ENCODE measurements at places on chromosomes 7 and 10.
A peak's percentile ranks its signal among the peaks of the same experiment; 100 is the strongest.

DNA sequence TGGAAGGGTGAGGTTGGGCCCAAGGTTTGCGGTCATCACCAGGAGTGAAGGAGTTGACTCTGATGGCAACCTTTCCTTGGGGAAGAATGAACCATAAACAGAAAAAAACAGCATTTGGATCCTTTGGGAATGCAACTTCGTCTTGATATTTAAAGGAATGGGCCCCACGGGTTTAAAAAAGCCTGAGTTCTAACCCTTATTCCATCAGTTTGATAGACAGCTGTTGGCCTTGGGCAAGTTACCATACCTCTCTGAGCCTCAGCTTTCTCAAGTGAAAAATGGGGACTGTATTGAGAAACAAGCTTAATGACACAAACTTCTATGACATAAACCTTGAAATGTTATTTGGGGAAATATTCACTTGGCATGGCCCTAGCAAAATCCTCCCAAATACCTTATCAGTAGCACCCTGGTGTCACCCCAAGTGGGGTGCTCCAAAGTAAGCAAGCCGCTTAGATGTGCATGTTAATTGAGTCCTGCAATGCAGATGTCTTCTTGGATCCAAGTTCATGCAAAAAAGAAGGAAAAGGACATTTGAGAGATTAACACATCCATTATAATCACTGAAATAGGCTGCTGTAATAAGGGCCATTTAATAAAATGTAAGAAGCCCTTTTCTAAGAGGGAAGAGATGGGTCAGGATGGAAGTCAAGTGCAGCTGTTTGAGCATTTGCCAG, 13.8 kb downstream of the MXI1 start:
- DNase-seq = no peak

DNA sequence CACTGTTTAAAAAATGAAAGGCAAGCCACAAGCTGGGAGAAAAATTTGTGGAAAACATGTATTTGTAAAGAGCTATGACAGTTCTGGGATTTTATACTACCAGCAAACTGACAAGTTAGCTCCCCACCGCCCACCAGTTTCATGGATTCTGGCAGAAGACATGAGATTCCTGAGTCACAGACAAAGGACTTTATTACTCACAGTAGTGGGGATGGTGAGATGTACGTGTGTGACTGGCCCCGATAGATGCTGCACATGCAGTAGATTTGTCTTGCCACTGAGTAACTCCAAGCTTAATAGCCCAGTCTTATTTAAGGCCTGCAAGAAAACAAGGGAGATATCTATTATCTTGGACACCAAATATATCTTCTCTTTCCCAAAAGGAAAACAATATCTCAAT, 281.7 kb downstream of the AHR start:
- no peak for DNase-seq

- no peak for DNase-seq
Measured at GRCh38 chr10:123156078-123156477, 1.9 kb downstream of the BUB3 start.

GRCh38 chr10:78255796-78256638, 222.4 kb downstream of the RPS24 start:
- DNase-seq = peak; percentile 88

- DNase-seq = no peak
Measured at GRCh38 chr7:51980313-51980712, 663.7 kb upstream of the COBL start.

- no peak for DNase-seq
Measured at GRCh38 chr7:28355635-28356319, 56.5 kb upstream of the CREB5 start.

DNA sequence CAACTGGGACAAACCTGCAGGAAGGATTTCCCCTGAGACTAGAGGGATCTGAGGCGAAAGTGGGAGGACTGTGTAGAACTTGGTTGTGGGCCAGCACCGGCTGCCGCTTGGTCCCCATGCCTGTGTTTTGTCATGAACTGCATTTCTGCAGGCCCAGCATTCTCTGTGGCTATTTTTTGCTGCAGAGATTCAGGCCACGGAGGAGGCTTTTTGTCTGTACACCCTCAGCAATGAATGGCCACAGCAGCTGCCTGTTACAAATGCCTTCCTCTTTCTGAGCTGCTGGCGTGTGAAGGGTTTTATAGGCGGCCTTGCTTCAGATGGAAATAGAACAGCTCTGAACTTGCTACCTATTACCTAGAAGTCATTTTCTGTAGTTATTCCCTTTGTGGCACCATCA, 164.4 kb downstream of the SH2D4B start:
- DNase-seq = no peak

DNA sequence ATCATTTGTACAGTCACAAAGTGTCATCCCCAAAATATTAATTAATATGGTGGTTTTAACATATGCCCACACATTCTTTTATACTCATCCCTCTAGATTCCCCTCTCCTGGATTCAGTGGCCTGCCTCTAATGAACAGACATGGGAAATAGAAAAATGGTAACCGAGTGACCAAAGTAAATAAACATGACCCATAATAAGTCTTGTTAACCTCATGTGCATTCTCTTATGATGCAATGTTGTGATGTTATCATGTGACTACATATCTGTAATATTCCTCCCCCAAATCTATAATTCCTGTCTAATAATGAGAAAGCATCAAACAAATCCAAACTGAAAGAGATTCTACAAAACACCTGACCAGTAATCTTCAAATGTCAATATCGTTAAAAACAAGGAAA, 164.5 kb upstream of the PRSS1 start:
- no peak for DNase-seq

- no peak for DNase-seq
Measured at GRCh38 chr7:116614499-116615262, 57.3 kb upstream of the MET start.

DNA sequence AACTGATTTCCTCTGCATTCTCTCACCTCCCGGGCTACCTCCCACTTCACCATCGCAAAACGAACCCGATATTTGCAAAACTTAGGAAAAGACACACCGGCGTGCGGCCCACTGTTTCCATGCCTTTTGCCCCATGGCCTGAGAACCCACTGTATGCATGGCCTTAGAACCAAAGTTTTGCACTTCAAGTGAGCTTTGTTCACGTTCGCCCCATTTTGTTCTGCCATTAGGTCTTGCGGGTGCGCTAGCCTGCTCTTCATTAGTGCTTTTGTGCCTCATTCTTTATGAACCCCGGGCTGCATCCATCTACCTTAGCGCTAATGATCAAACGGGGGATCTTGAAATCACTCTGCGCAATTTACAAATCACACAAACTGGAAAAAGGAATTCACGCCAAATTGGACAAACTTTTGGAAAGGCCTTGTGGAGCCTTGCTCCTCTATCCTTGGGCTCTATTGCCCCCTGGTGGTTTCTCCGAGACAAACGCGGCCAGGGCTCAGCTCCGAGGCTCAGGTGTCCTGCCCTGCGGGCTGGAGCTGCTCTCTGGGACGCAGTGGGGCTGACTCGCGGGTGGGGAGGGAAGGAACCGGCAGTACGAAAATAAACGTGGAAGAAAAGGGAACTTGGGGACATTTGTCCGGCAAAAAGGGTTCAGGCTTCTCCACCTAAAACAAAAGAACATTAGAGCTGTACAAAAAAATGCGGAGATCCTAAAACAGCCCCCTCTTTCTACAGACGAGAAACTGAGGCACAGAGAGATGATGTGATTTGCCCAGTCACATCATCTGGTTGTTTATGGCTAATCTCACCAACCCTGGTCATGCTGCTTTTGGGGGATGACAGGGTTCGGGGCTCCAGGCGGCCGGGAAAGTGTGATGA, 300.4 kb upstream of the NFE2L3 start:
- peak; percentile 70 for DNase-seq

- DNase-seq = peak; percentile 55
Measured at GRCh38 chr10:110059925-110060324, 52.1 kb downstream of the ADD3 start.

DNA sequence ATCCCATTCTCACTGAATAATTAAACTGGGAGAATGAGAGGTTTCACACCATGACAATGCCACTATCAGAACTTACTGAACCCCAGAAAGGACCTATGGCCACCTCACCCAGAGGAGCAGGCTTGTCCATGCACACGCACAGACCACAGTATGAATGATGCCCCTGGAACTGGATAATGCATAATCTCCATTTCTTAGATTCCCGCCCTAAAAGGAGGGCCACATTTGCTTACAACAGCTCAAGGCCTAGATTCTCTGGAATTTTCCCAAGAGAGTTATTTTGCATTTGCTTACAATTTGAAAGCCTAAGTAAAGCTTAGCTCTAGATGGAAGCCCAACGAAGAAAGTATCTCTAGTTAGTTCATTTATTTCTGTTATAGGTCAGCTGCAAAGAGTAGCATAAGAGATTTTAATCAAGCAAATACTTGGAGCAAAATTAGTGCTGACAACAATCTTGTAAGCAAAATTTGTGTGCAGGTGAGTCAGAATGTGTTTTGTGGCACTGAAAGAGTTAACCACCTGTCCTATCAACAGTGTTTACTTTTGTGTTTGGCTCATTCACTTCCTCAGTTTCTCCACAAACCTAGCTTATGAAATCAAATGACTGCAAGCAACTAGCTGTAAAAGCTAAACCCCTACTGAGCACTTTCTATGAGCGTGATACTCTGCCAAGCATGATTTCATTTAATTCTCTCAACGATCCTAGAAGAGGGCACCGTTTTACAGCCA, 32.1 kb downstream of the ELMO1 start:
- DNase-seq = no peak

DNA sequence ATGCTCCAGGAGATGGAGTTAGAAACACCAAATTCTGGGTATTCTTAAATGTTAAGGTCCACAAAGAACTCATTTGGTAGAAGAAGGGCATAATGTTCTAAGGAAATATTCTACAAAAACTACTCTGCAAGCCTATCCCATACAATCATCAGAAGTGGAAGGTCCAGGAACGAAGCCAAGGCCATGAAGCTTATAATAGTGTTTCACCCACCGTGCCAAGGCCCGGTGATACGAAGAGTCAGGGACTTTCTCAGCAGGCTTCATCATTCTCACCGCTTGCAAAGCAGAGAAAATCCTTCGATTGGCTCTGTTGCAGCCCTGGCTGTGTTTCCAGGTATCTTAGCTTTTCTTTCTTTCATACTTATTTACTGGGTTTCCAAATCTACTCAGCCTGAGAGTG, 351.9 kb upstream of the CELF2 start:
- DNase-seq = no peak

- peak; percentile 33 for DNase-seq
Measured at GRCh38 chr10:125415006-125415633, 254.8 kb upstream of the CTBP2 start.

- no peak for DNase-seq
Measured at GRCh38 chr10:132520177-132520811, 17.3 kb upstream of the INPP5A start.

- DNase-seq = no peak
Measured at GRCh38 chr7:73429215-73429614, 4.4 kb upstream of the FZD9 start.

DNA sequence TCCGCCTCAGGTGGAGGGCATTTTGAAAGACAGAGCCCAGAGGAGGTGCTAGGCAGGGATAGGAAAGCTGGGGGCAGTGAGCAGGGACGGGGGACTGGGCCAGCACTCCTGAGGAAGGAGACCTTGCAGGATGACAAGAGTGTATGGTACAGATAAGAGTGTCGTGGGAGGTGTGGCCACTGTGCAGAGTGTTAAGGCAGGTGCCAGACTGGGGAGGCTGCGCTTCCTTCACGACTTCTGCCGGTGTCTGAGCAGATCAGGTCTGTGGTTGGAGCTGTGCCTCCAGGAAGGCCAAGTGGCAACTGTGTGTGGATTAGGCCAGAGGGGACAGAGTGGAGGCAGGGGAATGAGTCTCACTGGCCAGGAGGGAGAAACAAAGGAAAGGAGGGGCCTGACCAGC, 161.7 kb downstream of the HIBADH start:
- no peak for DNase-seq

DNA sequence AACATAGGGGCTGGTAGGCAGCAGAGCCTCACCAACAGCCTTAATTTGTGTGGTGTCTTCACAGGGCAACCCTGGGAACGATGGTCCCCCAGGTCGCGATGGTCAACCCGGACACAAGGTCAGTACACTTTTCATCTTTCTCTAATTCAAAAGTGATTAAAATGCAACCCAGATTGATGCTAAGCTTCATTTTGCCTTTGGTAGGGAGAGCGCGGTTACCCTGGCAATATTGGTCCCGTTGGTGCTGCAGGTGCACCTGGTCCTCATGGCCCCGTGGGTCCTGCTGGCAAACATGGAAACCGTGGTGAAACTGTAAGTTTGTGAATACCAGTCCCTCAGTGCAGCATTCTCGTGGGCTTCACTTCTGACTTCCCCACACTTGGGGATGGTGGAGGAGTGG, 30.9 kb downstream of the COL1A2 start:
- DNase-seq = no peak

- peak; percentile 45 for DNase-seq
Measured at GRCh38 chr10:73785721-73786511, 510 bp downstream of the ZSWIM8 start.

DNA sequence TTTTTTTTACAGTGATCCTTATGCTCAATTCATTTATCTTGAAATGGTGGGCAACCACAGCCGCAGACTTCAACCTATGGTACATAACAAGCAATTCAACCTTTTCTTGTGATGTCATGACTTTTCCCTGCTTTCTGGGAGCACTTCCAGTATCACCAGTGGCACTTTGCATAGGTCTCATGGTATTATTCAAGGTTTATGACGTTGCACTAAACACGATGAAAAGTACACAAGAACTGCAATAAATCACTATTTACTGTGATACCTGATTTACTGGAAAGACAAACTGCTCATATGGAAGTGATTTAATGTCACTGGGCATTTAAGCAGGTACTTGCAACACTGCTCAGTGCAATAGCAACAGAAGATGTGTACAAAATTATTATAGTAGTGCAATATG, 251.7 kb upstream of the CXCL12 start:
- DNase-seq = no peak

DNA sequence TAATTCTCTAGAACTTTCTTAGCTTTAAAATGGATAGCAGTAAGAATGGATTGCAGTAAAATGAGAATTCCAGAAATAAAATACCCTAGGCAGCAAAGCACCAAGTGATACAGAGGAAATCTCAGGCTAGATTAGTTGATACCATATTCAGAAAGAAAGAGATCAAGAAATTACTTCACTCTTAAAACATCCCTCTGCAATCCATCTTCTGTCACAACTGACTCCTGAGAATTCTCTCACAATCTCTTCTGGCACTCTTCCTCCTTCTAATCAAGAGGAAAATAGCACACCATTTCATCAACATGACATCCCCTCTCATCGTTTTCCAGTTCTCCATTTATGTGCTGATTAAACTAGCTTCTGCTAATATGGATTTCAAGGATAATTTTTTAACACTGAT, 42.2 kb upstream of the LAMB1 start:
- DNase-seq = no peak
